NCI-H2081 (cell line): ENCODE measurements at places on chromosomes 5 and 9.

GRCh38 chr9:123749580-123750202 lies 180.2 kb downstream of the DENND1A start:
- DNase-seq: no peak

GRCh38 chr5:148856424-148856823 lies 30.0 kb downstream of the ADRB2 start:
- no peak for DNase-seq

DNA sequence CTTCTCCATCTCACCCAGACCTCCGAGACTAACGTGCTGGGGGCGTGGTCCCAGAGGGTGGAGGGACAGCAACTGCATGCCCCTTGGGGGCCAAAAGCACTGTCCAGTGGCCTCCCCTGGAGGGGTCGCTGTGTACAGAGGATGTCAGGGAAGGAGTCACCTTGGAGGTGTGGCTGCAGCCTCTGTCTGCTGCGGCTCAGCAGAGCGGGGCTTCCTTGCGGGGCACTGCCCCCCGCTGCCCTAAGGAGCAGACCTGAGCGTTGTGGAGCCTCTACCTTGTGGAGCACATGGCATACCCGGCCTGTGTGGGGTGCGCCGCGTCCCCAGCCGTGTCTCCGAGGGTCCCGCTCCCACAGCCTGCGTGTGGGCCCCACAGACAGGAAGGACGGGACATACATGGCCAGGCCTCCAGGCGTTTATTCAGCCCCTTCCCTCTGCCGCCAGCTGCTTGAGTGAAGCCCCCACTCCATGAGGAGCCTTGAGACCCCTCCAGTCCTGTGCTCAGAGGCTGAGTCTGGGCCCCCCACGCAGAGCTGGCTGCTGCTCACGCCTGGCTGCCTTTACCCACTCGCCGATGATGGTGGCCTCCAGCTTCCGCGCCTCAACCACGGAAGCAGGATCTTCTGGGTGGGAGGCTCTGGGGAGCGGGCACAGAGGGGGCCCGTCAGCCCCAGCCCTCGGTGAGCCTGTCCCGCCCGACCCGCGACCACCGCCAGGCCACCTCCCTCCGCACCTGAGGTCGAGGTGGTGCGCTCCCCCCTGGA lies 4.2 kb downstream of the DPP7 start:
- no peak for DNase-seq

DNA sequence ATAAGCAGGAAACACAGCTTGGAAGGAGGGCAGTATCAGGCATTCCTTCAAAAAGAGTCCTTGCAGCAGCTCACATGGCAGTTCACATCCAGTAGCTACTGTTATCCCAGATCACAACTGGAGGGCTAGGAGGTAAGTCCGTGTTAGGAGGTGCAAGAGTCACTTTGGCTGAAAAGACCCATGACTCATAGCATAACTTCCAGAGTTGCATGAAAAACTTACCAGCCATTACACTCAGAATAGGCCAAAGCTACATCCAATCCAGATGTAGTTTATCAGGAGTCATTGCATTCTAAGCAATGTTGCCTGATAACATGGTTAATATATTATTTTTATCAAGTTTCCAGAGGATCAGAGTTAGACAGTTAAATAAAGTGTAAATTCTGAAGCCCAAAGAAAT lies 1126.4 kb upstream of the SEMA6A start:
- DNase-seq: no peak

GRCh38 chr5:134077926-134078580 lies 36.4 kb upstream of the TCF7 start:
- DNase-seq: no peak

DNA sequence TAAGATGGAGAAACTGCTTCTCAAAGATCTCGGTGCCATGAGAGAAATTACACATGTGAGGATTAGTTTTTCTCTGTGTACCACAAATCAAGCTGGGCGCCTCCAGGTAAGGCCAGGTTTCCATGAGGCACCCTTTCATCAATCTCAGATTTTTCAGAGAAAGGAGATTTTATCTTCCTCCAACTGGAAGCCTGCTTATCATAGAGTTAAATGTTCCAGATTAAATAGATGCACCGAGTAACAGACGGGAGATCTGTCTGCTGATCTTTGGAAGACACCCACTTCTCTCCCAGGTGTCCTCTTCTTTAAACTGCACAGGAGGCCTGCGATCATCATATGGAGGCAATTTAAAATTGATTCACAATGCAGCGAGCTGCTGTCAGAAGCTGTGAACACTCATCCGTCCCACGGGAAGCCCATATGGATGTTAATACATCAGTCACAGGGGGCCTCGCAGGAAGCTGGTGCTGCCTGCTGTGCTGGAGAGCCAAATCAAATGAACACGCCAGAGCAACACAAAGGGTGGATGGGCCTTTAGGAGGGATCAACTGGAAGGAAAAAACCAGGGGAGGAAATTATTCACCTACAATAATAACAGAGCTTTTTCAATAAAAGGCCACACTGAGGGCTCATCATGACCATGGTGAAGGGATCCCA lies 93.3 kb downstream of the TLE1 start:
- DNase-seq: peak; percentile 86

- no peak for DNase-seq
Measured at GRCh38 chr5:82821846-82822633, 255.2 kb downstream of the TMEM167A start.

DNA sequence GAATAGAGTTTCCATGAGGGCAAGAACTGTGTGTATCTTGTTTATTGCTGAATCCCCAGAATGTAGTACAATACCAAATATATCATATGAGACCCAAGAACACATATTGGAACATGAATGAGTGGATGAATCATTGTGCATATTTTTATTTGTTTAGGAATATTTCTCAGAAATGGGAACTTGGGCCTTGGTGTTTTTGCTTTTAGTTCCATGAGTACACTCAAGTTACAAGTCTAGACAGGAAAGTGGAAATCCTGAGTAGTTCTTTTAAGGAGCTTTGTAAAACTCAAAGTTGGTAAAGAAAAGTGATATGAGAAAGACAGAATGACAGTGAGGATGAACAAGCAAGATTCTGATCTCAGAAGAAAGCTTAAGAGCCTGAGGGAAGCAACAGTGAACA lies 647.0 kb downstream of the EFNA5 start:
- no peak for DNase-seq

DNA sequence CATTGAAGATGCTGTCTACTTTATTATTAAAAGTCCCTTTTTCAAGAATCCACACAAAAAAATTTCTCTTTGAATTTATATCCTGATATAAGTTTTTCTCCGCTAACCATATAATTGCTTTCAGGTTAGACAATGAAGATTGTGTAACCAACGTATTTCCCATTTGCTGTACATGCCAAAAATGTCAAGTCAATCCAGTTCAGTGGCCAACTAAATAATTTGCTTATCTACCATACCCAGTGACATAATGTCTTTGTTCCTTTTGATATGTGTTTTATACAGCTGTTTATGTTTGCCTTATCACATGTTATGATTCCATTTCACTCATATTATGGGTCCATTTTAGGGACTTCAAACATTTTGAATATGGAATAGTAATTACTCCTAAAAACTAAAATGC lies 349.9 kb downstream of the EFNA5 start:
- DNase-seq: no peak

DNA sequence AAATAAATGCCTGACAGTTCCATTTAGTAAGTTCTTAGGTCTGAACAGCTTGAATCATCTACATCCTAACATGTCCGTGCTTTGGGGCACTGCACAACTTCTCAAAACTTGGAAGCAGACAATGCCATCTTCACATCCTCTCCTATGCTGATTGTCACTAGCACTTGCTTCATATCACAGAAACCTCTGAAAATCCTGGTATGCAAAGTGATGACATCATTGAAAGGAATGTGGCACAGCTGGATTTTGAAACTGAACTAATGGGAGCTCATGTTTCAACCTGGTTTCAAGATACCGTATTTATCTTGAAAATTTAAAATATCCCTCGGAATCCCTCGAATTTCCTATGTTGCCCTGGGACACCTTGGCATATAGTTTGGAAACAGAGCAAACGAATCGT lies 490.2 kb upstream of the DAP start:
- DNase-seq: no peak

GRCh38 chr9:105908069-105908468 lies 213.7 kb downstream of the TMEM38B start:
- DNase-seq: no peak

GRCh38 chr9:125513668-125514413 lies 193.2 kb downstream of the MAPKAP1 start:
- DNase-seq: no peak

GRCh38 chr9:113876151-113876992 lies at the start of gene ZNF618:
ZNF618 (plus strand) TSS chr9:113876309; CDS start chr9:113876381, 72 bp downstream.
- DNase-seq: peak; percentile 35

DNA sequence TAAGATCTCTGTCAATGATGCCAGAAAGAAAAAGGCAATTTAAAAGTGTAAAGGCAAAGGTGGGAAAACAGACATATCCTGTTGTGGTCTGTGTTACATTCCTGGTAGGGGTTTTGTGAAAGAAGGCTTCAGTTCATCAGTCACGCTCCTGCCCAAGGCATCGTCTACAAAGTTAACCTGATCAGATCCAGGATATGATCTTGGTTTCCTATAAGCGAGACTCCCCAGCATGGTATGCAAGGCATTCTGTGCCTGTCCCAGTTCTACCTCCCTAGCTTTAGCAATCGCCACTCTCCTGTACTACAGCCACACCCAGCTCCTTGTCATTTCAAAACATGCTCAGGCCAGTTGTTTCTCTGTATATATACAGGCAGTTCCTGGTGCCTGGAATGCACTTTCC lies 58.0 kb upstream of the PTPN3 start:
- no peak for DNase-seq

DNA sequence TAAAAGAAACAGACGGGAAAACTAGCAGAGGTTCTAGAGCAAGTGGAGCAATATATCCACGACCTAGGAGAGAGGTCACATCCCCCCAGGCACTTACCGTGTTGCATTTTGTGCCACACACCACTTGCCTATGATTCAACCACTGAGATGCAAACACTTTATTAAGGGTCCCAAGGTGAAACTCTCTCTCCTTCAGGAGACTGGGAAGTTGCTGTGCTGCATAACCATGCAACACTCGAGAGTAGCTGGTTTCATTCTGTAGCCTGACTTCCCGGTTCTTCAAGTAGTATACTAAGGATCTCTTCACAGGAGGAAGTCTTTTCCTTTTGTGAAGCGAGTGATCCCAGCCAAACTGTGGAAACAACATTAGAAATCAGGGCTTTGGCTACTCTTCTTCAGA lies 1.6 kb downstream of the DCAF12 start:
- DNase-seq: no peak

DNA sequence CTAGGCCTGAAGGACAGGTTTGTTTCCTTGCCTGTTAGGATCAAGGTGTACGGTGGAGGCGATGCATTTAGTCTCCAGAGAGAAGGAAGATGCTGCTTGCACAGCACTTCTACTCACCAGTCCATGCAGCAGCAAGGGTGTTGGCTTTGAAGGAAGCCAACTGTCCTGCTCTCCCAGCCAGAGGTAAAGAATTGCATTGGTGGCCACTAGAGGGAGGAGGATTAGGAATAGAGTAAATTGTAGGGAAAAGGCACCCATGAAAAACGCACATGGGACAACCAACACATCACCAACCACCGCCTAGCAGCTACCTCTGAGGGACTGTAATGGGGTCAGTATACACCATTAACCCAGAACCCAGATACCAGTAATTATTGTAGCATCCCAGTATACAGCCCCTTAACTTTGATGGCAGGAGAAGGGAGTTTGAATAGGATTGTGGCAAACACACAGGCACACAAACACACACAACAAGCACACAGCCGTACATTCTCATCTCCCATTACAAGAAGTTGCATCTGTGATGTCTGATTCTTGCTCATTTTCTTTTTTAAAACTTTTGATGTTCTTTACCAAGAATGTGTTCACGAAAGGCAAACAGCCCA lies 267.7 kb downstream of the ADAMTS6 start:
- peak; percentile 3 for DNase-seq

DNA sequence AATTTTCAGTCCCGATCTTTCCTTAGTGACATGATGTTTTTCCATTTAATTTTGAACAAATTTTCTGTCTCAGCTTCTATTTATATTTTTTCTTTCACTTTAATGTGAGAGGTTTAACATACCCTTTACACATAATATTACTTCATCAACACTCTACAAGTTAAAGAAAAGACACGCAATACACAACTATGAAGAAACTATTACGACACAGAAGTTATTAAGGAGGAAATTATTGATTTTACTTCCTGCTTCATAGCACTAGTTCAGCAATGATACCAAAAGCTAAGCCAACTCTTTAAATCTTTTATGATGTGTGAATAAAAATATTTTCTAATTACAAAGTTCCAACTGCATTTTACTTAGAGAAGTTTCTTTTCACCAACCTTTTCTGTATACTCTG lies 432.3 kb upstream of the DAB2 start:
- no peak for DNase-seq

DNA sequence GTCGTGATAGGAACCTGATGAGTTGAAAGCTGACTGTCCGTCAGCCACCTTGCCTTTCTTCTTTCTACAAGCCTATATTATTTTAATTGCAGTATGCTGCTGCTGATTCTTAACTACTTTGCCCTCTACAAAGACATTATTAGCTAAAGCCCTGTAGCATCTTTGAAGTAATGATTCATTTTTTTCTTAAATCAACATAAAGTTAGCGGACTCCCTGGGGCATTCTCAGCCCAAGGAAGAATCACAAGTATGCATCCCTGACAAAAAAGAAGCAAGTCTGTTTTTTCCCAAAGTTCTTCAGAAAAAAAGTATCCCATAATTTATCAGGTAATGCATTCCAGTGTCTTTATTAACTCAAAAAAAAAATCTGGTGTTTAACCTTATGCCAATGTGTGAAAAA lies 69.5 kb upstream of the TAS2R1 start:
- no peak for DNase-seq

GRCh38 chr5:66477596-66477995 lies 118.6 kb upstream of the MAST4 start:
- no peak for DNase-seq

DNA sequence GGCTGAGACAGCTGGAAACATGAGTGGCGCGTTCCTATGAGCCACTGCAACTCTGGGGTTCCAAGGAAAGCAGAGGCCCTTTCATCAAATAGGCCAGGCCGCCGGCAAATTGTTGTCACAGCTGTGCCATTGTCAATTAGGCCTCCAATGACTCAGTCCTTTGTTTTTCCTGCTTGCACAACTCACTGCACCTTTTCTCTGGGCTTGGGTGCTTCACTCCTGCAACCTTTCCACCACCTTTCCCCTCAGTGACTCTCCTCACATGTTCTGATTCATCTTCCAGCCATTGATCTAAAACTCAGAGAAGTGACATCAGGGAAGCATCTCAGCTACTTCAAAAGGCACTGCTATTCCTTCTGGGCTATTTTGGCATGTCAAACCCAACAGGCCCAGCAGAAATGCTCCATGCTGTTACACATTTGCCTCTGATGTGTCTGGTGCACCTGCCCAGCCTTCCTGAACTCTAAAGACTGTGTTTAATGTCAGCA lies 653.7 kb downstream of the NR2F1-AS1 start:
- peak; percentile 13 for DNase-seq
